Mucosa of descending colon (tissue), 3 donors: ENCODE measurements at places on chromosomes 2 and 18. TPM values are rescaled to one million over a fixed set of nuclear protein-coding genes. Genes with fewer than 3 reads are reported as not detected.

DNA sequence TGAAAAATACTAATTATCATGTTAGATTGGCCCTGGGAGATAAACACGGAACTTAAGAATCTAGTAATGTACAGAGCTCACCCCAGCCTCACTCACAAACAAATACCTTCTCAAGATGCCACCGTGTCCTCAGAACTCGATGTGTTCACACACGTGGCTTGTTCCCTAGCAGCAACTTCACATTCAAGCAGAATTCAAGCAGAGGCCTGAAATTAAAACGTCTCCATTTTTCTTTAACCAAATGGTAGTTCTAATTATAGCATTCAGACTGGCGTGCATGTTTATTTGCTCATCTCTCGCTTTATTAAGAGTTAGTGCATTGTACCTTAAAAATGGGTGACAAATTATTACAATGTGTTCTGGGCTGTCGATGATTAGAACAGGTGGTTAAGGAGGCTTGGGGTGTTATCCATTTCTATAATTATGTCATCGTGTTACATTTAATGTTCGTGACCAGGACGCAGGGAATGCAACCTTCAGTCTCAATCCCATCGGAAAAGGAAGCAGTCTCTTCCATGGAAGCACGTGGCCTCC is 57.3 kb upstream of the SLC66A3 start:
- no peak for DNase-seq

- no peak for DNase-seq
Measured at GRCh38 chr2:217184242-217184641, 324.4 kb upstream of the TNP1 start.

DNA sequence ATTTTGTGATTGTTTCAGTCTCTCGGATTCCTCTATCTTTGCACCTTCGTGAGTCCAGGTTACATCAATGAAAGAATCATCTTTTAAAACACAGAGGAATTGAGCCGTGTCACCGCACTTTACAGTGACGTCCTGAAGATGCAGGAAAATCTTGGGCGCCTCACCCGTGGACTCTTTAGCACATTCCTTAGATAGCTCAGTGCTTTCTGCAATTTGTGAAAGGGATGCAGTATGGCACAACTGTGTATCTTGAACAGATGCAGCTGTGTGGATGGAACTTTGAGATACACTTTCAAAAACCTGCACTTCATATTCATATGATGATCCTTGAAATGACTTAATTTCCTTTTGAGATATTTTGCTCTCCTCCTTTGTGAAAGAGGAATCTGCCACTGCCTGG is 50.9 kb downstream of the TTN start:
- no peak for DNase-seq

GRCh38 chr2:184769023-184769422 is 170.7 kb downstream of the ZNF804A start:
- no peak for DNase-seq

Gene ABCB11
- 21.7 TPM for total RNA-seq

Gene IL36G
- total RNA-seq, result not detected
